ENCODE measurements at places on chromosomes 1 and 21.

- DNase-seq, result no peak
These were observed 122.8 kb upstream of the USP24 start for GRCh38 chr1:55337801-55338447.

GRCh38 chr1:93716163-93716562, 34.5 kb upstream of the BCAR3 start:
- no peak for DNase-seq

GRCh38 chr1:53448241-53448841, 10.9 kb upstream of the DMRTB1 start:
- DNase-seq, result no peak

- DNase-seq, result no peak
These were observed 514 bp downstream of the TPRG1L start for GRCh38 chr1:3625151-3625907.
